ENCODE measurements at places on chromosomes 12 and 14.

- DNase-seq, result no peak
Measured at GRCh38 chr14:42322531-42323284, 716.0 kb downstream of the LRFN5 start.

DNA sequence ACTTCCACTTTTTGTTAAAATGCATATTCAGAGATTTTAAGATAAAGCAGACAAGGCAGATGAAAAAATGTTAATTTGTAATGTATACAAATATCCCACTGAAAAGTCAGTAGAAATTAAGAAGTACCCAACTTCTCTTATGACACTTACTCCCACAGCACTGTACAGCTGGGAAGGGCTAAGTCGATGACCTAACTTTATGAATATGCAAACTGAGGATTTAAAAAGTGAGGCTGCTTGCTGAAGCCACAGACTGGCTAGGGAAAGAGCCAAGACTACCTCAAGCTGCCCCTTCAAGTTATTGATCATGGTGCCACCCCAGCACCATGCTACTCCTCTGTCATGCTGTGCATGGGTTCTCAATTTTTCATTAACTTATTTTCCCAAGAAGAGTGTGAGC, 17.0 kb downstream of the PPM1H start:
- no peak for DNase-seq

GRCh38 chr14:101968186-101968585, 3.8 kb downstream of the DYNC1H1 start:
- no peak for DNase-seq

- no peak for DNase-seq
Measured at GRCh38 chr12:64670919-64671639, 60.8 kb downstream of the RASSF3 start.

DNA sequence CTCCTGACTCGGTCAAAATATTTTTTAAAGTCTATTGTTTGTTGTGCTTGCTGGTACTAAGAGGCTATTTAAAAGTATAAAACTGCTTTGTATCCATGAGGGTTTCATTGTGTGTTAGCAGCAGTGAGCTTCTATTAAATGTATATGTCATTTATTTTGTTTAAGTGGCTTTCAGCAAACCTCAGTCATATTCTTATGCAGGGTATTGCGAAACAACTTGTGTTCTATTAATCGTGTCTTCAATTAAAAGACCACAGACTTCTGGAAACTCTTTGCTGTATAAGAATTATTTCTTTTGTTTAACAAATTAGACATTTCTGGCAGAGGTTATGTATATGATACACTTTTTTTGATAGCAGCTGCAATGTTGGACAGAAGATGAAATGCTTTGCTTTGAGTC, 6.5 kb downstream of the IAPP start:
- no peak for DNase-seq

DNA sequence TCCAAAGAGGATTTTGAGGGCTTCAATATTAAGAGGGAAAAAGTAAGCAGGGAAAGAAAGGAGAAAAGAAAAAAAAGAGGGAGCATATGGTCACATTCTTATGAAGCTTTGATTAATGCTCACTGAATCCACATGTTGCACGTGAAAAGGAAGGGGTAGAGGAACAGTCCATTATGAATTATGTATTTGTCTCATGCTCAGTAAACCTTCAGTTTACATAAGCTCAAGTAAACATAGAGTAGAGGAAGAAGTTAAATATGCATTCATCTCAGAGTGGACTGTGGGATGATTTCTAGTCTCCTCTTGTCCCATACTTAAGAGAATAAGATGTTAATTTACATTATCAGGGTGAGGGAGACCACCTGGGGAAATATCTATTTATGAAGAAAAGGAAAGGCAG, 334.5 kb downstream of the IPO8 start:
- no peak for DNase-seq

GRCh38 chr12:73124480-73124879, 852.3 kb downstream of the TRHDE start:
- no peak for DNase-seq

- DNase-seq, result no peak
Measured at GRCh38 chr12:3182426-3182825, 105.2 kb downstream of the TSPAN9 start.

DNA sequence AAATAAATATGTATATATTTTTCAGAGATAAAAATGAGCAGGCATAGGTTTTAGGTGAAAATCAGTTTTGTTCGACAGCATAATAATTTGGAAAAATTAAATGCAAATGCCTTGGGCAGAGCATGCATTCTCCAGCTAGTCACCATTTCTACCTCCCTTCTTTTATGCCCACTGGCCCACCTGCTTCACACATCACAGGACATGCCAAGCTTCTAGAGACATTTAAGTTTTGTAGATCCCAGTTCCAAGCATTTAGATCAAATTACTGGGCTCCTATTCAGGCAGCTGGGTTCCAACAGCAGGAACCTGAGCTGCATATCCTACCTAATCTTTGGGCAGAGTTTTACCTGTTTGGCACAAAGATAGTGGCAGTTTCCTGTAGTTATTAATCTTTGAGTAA, 67.6 kb upstream of the SLC38A4 start:
- DNase-seq, result no peak

GRCh38 chr12:40525054-40525453, 167.2 kb upstream of the CNTN1 start:
- no peak for DNase-seq

DNA sequence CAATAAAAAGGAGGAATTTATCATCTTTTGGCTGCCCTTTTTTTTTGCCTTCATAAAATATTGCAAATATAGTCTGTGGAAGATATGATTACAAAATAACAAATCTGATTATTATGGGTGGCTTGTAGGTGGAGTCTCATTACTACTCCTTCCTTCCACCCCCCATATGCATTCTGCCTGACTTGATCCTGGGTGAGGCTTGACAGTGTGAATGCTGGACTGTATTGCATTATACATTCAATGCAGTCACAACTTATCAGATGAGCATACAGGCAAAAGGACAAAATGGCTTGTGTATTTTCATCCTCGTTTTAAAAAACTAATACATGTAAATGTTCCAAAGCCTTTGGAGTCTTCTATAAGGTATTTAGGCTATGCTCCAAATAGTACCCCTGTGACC, 186.3 kb downstream of the ANO4 start:
- no peak for DNase-seq

DNA sequence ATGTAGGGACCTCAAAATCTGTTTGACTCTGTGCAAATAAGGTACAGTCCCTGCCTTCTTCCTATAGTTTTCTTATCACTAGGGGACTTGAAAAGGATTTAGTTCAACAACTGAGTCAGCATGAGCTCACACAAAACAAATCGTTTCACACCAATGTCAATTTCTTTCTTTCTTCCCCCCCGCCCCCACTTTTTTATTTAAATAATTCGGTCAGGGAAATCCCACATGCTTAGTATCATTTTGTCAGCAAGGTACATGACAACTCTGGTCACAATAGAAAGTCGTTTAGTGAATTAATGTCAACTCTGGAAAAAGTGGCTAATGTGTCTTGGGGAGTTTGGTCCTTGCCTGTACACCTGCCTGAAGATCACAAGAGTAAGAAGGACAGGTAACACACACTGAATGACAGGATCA, 232.2 kb upstream of the PLEKHG7 start:
- no peak for DNase-seq

- DNase-seq, result no peak
Measured at GRCh38 chr12:66320996-66321395, 18.7 kb downstream of the HELB start.

GRCh38 chr12:64612843-64613242, 2.5 kb downstream of the RASSF3 start:
- DNase-seq, result no peak

Data from NCI-H1105 (cell line).